ENCODE measurements at places on chromosomes 6 and 20.
A peak's percentile ranks its signal among the peaks of the same experiment; 100 is the strongest.

DNA sequence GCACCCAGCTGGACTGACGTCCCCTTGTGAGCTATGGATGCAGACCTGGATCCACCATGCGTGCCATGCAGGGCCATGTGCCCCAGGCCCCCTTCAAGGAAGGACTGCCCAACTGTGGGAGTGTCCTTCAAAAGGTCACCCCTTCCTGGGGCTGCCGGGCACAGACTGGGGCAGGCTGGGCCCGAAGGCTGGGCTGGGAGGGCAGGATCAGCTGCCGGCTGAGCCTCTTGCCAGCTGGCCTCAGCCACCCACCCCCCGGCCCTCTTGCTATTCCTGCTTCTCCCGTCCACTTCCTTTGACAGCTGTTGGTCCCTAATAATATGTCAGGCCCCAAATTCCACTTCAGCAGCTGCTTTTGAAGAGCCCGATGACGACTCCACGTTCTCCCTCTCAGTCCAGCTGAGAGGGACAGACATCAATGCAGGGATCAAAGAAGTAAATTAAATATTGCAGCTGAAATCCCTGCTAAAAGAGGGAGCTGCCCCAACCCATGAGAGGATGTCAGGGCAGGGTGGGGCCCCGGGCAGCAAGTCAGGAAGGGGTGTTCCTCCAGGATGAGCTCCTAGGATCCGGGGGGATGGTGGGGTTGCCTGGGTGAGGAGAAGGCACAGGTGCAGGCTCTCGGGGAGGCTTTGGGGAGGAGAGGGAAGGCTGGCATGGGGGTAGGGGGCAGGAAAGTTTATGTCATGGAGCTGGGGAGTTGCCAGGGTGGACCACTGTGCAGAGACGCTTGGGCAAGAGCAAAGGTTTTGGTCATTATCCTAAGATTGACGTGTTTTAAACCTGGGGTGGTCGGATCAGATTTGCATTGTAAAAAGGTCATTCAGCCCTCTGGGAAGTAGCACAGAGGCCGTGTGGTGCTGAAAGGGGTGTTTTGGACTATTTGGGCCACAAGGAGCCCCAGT lies 185.0 kb downstream of the ANKRD60 start:
- DNase-seq: no peak

- no peak for DNase-seq
Observed at GRCh38 chr20:42430598-42430997, 759.1 kb downstream of the PTPRT start.

DNA sequence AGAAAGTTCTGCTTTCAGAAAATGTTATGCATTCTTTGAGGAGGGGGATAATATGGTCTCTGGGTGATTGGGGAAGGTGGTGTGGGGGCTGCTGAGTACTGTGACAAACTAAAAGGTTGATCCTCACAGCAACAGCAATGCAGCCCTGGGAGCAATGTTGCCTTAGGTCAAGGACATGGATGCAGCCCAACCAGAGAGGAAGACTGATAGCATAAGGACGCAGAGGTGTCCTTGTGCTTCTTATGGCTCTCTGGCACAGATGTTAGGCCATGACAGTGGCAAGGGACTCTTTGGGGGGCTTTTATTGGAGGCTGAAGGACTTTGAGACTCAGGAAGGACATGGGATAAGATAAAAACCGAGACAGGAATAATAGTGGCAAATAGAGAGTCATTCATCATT lies 186.2 kb upstream of the PHACTR1 start:
- DNase-seq: no peak

GRCh38 chr20:11965602-11966001 lies 47.9 kb downstream of the BTBD3 start:
- DNase-seq: no peak

DNA sequence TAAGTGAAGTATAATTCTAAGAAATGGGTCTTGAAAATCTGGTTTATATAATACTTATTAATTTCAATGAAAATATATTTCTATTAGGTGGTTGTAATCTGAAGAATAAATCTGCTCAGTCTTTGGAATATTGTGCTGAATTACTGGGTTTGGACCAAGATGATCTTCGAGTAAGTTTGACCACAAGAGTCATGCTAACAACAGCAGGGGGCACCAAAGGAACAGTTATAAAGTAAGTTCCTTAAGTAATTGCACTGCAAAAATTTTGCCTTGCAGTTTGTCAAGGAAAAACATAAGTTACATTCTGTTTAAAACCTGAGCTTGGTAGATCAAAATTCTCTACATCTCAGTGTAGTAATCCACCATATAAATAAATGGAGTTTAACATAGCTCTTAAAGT lies 106.0 kb downstream of the MYO6 start:
- DNase-seq: peak; percentile 60

GRCh38 chr20:19909725-19910124 lies 107.4 kb upstream of the NAA20 start:
- no peak for DNase-seq

DNA sequence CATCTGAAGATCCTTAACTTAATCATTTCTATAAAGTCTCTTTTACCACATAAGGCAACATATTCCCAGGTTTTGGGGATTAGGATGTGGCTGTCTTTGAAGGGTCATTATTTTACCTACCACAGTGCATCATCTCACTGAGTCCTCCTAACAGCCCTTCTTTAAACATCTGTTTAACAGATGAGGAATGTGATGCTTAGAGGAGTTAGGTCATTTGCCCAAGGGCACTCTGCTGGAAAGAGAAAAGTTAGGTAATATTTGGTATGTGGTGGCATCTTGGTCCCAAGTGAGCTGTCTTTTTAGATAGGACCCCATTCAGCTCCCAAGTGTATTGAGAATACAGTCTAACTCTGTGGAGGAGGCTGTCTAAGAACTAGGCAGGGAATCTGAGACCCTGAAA lies 11.0 kb downstream of the MMP24 start:
- no peak for DNase-seq

- DNase-seq: no peak
Observed at GRCh38 chr20:40109136-40109535, 579.9 kb downstream of the MAFB start.

DNA sequence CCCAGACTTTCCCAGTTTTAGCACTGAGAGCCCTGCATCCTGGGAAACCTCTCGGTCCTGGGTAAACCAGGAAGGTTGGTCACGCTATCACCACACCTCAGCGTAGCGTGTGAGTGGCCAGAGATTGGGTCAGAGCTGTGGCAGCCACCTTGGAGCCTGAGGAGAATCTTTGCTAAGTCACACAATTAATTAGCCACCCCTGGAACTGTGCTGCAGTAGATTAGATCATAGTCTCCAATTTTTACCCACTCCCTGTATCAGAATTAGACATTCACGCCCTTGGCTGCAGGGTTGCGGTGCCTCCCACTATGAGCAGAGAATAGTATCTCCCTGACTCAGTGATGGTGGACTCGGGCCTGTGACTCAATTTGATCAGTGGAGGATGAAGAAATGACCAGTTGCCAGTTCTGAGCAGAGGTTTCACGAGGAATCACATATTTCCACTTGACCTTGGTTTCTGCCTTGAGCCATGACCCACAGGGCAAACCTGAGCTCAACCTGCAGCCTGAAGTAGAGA lies 6.0 kb upstream of the PTGIS start:
- peak; percentile 6 for DNase-seq

DNA sequence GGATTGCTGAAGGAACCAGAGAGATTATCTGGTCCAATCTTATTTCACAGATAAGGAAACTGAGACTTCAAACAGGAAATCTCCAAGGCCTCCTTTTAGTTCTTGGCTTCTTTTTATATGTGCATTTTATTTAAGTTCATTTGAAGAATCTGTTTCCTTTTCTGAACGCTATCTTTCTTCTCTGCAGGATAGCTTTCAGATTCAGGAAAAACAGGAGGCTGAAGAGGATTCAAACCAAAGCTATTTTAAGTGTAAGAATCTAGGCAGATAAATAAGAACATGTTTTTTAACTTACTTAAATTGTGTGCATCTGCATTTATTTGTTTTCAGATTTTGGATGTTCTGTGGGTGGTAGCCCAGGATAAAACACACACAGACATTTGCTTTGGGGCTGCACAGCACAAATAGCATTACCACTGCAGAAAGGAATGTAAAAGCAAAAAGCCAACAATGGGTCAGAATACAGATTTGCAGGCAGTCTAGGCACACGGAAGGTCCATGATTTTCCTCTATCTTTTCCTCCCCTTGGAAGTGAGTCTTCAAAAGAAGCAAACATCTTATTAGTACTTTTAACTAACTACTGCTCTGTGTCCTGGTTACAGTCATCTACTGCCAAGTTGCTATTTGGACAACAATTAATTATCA lies 188.8 kb upstream of the TBX18 start:
- DNase-seq: no peak
